Mesendoderm (in vitro differentiated cells): ENCODE measurements at places on chromosomes 7 and 10.

GRCh38 chr7:96679886-96680285, 29.8 kb downstream of the SEM1 start:
- DNase-seq: peak; percentile 75

DNA sequence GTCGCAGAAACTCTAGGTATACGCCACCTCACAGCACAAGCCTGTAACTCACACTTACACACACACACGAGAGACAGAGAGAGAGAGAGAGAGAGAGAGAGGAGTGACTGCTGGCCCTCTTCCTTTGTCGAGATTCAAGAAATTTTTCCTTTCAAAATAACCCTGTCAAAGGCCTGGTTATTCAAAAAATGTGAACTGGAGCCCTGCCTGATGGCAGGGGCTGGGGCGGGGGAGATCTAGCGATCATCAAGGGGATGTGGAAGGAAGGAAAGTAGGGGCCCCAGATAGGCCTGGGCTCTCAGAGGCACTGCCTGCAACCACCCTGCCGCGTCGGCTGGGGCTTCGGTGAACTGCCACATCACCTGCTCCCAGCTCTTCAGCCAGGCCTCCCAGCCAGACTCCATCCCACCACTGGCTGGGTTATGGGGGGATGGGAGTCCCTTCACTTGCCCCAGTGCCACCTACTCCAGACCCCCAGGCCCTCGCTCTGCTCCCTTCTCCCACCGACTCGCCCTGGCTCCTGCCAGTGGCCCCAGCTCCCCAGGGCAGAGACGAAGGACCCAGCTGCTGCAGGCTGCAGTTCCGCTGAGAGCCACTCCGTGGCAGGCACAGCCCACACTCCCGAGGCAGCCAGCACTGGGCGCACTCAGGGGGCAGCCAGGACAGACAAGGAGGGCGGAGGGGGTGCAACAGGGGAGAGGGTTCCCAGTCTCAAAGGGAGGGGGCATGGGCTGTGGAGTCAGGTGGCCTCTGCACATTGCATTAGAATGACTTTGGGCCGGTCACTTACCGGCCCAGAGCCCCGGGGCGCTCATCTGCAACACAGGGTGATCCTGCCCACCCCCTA, 15.3 kb downstream of the KCNH2 start:
- DNase-seq: peak; percentile 67

DNA sequence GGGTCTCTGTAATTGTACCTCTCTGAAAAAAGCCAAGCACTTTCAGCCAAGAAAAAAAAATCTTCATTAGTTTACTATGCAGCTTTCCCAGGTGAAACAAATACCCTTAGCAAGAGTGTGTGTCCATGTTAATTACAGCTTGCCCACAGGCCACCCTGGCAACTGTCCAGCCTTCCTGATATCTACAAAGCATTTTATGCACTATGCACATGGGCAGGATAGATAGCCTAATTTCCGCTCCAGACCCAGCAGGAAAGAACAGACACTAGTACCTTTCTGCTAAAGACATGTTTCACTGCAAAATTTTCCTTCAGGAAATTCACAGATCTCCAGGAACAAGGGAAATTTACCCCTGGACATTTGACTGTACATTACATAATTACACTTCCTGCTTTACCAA, 24.4 kb downstream of the CACNA2D1 start:
- no peak for DNase-seq

GRCh38 chr10:102452672-102453340, 1.5 kb upstream of the C10orf95 start:
- peak; percentile 67 for DNase-seq

DNA sequence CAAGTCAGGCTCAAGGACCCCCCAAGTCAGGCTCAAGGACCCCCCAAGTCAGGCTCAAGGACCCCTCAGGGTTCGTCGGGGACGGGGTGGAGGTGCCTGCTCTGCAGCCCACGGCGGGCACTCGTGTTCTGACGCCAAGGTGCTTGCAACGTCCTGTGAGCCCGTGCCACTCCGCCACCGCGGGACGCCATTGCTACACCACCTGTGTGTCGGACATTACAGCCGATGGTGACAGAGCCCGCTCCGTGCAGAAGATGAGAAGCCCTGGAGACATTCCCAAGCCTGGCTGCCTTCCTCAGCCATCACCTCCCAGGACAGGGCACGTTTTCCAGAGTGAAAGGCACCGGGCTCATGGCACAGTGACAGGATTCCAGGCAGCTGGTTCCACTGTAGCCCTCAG, 97.7 kb upstream of the DNAAF5 start:
- DNase-seq: no peak

GRCh38 chr10:4151466-4151865, 366.5 kb upstream of the KLF6 start:
- peak; percentile 73 for DNase-seq

DNA sequence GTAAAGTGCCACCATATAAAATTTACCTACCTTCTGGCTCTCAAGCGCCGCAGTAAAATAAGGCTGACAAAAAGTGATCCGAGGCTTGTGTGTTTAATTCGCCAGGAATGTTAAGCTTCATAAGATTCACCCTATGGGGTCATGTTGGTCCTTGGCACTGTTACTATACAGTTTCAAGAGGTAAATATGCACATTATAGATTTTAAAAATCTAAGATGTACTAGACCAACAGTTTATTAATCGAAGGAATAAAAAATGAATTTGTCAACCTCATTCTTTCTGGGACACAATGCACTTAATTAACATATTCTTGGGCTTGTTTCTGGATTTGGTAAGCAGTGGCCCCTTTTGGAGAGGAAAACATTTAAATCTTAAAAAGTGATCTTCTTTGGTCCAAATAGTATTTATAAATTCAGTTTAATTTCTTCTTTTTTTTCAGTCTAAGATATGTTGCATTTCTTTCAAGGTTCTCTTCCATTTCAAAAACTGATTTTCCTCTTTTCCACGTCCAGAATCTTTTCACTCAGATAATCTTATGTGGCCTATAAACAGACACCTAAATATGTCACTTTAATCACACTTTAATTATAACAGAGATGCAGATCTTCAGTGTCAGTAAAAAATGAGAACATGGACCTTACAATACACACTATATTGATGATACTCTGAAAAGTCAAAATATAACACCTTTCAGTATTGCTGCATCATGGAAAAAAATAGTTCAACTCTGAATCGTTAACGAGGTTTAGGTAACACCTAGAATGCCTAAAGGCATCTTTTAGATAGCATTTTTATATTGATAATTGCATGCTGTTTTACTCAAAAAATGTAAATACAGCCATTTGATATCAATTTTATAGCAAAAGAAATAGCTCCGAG, 3.8 kb upstream of the SKIDA1 start:
- DNase-seq: peak; percentile 51

- DNase-seq: no peak
Measured at GRCh38 chr10:61878740-61879068, 22.8 kb upstream of the ARID5B start.

GRCh38 chr7:89200758-89201157, 405.2 kb upstream of the TEX47 start:
- DNase-seq: peak; percentile 66

DNA sequence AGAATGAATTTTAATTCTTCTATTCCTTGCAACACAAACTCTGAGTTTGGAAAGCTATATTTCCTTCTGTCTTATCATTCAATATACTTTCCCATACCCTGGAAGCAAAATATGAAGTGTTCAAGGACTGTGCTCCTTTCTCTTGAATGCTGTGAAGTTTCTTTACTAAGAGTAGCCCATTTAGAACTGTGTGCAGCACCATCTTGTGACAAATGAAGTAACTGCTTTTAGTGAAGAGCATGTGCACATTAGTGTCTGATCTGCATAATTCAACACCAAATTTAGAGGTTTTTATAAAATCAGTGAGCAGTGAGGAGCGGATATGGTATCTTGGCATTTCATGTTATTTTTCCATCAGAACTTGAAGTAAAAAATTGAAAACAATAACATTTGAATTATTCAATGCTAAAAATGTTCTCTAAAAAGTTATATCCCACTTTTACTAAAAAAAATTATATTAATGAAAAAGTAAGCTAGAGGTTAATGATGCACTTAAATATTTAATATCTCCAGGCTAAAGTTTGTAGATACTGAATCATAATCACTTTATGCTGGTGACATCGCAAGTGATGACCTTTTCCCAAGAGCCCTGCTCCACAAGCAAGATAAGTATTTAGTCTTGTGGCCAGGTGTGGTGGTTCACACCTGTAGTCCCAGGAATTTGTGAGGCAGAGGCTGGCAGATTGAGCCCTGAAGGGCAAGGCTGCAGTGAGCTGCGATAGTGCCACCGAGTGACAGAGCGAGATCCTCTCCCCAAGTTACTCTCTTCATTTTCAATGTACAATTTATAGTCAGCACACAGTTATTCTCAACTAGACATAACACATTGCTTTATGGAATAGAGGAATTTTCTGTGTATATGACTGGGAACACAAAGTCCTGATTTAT, 108.8 kb upstream of the PCLO start:
- DNase-seq: peak; percentile 48

GRCh38 chr7:156780724-156781455, 112.1 kb downstream of the LMBR1 start:
- peak; percentile 21 for DNase-seq

- DNase-seq: no peak
Measured at GRCh38 chr10:72638586-72639440, 12.9 kb upstream of the MICU1 start.

GRCh38 chr10:51001587-51001986, 72.7 kb upstream of the PRKG1 start:
- peak; percentile 37 for DNase-seq

DNA sequence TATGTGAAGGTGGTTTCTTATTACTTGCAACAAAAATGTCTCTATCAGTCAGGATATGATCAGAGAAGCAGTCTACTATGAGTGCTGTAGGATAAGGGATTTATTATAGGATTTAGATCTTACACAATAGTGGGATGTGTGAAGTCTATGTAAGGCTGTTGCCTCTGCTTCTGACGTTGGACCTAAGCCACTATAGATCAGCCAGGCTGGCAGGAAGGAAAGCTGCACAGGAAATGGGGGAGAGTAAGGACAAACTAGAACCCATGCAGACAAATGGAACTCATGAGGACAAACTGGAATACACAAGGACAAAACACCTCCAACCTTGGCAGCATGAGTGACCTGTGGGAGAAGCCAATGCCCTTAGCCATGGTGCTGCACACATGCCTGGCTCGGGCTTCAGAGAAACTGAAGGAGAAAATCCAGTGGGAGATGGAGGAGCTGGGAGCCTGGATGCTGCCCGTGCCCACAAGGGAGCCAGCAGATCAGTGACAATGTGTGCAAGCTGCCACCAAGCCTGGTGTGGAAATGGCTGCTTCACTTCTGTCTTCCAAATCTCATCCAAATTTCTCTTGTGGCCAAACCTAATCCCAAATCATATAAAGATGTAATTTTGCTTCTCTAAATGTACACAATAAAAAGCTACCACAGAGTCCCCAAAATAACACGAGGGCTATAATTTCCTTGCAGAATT, 147.0 kb upstream of the PCGF5 start:
- no peak for DNase-seq

DNA sequence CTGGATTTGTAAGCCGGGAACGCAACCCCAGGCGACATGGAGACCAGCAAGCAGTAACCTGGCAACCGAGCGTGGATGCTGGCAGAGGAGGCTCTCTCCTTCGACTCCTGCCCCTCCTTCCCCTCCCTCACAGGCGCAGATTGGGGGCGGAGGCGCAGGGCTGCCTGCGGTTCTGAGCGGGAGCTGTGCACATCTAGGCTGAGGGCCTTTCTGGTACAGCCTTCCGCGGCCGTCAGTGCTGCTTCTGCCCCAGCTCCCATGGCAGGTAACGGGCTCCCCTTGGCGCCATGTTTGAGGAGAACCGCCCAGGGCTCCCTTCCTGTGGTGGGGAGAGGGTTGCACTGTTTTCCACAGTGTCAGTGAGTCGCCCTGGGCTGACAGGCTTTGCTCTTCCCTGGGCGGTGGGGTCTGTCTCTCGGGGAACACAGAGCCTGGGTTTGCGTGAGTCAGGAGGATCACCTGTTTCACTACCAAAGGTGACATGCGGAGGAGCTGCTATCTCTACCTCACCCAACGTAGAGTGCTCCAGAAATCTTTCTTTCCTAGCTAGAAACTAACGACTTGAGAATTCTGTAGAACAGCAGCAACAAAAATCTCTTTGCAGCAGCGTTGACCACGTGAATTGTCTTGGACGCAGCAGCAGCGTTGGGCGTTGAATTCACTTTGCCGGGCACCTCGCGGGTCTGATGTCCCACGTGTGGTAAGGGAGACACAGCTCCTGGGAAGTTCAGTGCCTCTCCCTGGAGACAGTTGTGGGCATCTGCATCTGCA, 154.8 kb upstream of the COBL start:
- DNase-seq: peak; percentile 52

DNA sequence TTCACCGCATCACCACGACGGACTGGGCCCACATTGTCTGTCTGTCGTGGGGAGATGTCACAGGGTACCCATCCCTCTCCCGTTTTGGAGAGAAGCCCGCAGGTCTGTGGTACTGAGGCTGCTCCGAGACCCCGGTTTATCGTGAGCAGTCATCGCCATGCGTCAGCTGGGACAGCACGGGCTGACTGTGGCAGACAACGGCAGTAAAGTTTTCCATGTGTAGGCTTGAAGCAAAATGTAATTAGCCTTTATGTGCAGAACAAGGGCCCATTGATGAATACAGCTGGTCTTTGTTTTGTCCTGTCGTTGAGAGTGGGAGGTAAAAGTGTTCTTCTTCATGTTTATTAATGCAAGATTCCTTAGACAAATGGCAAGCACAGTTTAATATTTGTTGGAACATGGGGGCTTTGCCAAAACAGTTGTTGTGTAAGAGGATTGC, 167.4 kb upstream of the SH2B2 start:
- no peak for DNase-seq

DNA sequence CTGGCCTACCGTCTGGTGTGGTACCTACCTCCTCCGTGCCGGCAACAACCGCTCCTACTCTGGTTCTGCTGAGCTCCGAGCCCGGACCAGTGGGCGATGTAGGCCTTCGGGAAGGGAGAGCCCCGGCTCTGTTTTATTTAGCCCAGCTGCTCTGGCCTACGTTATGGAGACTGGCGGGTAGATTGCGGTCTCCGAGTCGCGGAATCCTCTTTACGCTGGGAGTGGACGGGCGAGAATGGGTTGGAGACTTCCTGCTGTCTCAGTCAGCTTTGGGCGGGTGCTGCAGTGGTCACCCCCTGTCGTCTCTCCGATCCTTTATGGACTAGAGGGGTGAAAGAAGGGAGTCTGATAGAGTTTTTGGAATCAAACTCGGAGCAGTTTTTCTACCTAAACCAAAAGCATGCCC, 406 bp downstream of the CBLL1 start:
- DNase-seq: no peak

- peak; percentile 63 for DNase-seq
Measured at GRCh38 chr10:103193820-103194529, 903 bp upstream of the NT5C2 start.

GRCh38 chr7:143456992-143457793, 13.9 kb downstream of the TAS2R60 start:
- DNase-seq: no peak

DNA sequence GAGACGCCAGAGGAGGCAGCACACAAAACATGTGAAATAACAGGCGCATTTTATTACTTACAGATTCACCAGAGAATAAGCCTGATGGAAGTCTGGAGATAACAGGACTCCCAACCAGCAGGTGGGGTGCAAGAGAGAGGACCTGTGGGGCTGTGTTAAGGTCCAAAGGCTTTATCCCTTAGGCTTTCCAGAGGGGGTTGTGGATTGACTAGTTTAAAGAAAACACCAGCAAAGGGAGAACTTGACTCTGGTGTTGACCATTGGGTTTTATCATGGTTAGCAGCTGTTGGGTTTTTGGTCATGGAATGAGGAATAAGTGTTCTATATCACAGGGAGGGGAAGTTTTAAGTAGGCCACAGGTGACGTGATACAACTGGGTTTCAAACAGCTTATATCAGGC, 1.6 kb upstream of the CRPPA start:
- peak; percentile 30 for DNase-seq
